ENCODE measurements at places on chromosomes 1 and 21.

DNA sequence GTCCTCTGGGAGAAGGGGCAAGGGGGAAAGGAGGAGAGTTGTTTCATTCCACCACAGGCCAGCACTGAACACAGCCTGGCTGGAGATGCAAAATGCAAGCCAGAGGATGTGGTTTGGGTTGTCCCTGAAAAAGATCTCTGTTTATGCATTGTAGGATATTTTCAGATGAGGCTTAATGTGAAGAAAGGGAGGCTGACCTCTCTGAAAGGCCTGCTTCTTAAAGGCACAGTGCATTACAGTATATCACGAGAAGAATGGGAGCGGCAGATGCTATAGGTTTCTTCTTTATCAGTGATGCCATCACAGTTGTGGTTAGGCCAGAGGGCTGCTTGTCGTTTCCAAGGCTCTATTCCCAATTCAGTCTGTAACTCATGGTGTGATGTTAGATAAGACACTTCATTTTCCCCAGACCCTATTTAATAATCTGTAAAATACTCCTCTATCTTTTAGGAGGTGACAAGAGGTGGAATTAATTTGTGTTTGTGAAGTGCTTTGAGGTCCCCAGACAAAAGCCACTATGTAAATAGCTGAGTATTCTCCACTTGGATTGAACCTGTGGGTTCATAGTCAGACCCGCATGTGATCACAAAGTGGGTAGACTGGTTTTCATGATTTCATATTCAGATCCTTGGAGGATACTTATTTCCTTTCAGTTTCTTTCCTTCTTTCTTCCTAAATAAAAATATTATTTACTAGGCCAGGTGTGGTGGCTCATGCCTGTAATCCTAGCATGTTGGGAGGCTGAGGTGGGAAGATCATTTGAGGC is 76.5 kb upstream of the WDR26 start:
- DNase-seq: peak; percentile 16

- no peak for DNase-seq
Measured at GRCh38 chr1:190479050-190479397, 1.4 kb upstream of the BRINP3 start.

- no peak for DNase-seq
Measured at GRCh38 chr1:154435599-154436200, 30.6 kb downstream of the IL6R start.

GRCh38 chr1:67653304-67653703 is 31.7 kb upstream of the GADD45A start:
- no peak for DNase-seq

- DNase-seq: no peak
Measured at GRCh38 chr1:17023573-17023972, 11.8 kb upstream of the ATP13A2 start.

- no peak for DNase-seq
Measured at GRCh38 chr1:244436336-244437085, 15.2 kb downstream of the ADSS2 start.

- no peak for DNase-seq
Measured at GRCh38 chr1:234638832-234639799, 29.1 kb upstream of the IRF2BP2 start.

DNA sequence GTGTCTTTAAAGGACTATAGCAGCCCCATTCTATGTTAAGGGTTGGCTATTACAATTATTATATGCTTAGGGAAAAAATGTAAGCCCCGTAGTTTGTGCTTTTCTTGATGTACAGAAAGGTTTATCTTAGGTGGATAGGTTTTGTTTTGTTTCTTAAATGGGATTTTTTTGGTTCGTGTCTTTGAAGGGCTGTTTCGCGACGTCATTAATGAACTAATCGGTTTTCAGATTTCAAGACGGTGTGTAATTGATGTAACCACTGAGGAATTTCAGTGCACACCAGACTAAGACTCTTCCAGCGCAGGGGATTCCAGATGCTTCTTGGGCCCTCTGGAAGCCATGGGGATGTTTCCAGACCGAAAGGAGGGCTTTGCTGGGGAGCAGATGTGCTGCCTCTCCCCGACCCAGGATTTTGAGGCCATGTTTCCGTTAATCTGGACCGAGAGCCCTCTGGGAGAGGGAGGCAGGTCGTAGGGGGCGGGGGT is 4.8 kb upstream of the SIM2 start:
- no peak for DNase-seq

GRCh38 chr21:24290151-24290833 is 1317.0 kb downstream of the MRPL39 start:
- peak; percentile 3 for DNase-seq

DNA sequence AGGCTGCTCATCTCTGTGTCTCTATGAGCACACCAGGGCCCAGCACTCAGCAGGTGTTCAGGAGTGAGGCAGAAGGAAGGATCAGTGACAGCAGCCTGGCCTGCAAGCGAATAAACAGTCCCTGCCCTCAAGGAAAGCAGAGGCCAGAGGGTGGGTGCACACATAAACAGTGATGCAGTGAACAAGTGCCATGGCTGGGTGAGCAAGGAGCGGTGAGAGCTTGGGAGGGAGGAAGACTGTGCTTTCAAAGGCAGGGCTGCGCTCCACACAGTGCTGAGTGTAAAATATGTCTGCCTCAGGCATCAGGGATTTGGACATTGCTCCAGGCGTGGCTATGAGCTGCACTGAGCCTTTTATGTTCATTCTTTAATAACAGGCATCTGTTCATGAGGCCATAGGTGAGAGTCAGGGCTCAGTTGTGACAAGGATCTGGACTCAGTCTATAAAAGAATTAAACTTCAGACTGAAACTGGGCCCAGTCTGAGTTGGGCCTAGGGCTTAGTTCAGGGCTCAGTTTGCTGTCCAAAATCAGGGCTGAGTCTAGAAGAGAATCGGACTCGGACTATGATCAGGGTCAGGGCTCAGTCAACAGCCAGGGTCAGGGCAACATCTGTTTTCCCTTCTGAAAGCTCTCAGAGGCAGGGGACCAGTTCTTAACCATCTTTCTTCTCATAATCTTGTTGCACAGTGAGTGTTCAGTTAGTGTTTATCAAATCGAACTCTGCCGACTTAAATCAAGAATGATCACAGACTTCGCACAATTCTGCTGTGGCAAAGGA is 213.7 kb downstream of the FOXD2 start:
- no peak for DNase-seq

DNA sequence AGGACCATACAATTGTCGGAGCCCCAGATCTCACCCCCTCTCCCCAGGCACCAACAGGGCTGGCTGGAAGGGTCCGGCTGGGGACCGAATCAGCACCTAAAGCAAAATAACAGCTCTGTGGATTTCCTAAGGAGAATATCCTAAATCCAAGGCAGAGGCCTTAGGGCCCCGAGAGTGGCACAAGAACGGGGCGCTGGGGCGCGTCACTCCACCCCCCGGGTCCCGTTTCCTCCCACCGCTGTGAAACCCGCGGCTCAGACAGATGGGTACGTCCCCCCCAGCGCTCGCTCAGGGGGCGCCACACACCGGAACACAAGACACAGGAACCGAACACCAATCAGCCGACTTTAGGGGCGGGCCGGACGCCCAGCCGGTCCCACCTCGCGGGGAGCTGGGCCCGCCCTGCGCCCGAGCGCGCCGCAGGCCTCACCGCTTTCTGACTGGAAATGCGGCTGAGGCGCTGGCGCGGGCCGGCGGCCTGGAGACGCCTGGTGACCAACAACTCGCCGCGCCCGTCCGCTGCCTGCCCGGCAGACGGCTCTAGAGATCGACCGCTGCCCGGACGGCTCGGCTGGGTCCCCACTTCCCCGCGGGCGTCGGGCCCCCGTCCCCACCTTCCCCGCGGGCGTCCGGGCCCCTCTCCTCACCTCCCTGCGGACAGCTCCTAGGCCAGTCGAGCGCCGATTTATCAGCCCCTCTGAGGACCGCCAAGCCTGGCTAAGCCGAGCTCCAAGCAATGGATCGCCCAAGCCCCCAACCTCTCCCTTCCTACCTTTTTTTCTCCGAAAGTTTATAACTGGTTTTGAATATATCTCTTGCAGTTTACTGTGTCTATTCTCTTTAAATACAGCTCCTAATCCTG is at the start of gene HFM1:
HFM1 (minus strand) TSS at position 687 of the 862 bp plus-strand sequence. CDS start 3,755 bp downstream, outside the sequence.
- DNase-seq: peak; percentile 78
